ENCODE measurements at places on chromosomes 1 and 21.

DNA sequence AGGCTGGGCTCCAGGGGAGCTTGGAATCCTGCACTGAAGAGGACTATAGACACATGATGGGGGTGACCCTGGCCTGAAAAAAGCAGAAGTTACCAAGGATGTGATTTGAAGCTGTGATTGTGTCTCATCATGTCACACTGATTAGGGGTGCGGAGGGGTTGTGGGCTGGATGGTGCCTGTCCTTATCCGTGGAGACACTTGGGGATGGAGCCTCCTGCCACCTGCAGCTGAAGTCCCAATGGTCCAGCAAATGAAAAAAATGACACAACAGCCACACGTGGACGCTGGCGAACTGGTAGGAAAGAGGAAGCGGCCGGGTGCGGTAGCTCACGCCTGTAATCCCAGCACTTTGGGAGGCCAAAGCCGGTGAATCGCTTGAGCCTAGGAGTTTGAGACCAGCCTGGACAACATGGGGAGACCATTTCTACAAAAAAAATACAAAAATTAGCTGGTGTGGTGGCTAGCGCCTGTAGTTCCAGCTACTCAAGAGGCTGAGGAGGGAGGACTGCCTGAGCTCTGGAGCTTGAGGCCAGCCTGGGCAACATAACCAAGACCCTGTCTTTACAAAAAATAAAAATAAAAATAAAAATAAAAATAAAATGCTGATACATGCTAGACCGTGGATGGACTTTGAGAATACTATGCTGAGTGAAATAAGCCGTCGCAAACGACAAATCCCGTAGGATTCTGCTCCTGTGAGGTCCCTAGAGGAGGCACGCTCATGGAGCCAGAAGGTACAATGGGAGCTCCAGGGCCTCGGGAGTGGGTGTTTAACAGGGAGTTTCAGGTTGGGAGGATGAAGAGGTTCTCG is 838 bp upstream of the IBA57 start:
- DNase-seq: no peak

GRCh38 chr1:27137544-27138075 is 17.3 kb downstream of the SLC9A1 start:
- no peak for DNase-seq

DNA sequence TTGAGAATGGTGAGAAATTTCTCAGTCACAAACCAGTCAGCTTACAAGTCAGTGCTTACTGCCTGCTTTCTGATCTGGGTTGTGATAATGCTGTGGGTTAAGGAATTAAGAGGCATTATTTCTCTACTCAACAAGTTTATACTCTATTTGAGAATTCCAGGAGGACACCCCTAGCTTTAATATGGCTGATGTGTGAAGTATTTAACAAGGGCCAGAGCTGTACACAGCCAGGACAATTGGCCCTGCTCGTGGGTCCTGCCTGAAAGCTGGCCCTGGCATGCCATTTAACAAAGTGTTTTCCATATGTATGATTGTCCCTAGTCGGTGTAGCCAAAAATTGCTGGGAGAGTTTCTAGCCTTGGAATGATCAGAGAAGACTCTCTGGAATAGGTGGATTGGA is 43.2 kb downstream of the HHAT start:
- DNase-seq: no peak

DNA sequence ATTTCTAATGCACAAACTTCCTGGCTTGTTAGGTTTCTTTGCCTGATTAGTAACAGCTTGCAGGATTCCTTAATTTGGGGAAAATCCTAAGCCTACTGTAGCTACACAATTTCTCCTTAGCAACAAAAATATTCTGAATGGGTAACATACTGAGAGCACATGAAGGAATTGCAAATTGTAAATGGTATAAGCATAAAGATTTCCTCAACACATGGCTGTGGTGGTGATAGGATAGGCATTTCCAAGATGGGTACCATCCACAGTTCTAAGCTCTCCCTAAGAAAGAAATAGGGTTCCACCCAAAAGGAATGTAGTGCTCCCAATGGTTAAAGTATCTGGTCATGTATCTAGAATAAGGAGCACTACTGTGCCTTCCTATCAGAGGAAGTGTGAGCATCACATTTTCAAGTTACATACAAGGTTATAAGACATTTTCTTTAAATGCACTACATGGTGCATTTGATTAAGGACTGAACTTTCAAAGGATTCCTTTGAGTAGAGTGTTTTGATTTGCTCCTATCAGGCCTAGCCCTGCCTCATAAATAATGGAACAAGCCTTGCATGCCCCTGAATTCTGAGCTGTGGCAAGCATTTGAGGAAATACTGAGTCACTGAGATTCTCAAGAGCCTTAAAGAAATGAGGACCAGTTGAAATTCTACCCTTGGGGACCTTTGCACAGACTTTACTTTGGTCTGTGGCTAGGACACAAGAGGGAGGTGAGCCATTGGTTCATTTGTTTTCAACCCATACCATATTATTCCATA is 286.4 kb downstream of the PTBP2 start:
- DNase-seq: no peak

DNA sequence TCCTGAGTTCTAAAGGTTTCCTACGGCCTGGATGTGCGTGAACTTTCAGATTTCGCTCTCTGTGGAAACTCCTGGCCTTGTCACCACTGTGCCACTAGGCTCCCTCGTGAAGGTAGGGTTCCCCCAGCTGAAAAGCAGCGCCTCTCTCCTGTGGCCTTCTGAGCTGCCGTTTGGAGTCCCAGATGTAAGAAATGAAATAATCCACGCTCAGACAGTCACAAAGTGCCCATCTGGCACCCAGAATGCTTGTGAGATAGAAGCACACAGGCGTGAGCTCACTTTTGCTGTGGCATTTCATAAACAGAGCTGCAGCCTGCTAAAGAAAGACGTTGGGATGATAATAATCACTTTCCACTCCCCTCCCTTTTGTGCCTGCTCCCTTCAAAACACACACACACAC is 65.8 kb downstream of the LMO4 start:
- no peak for DNase-seq

GRCh38 chr1:115555446-115555845 is 86.3 kb upstream of the VANGL1 start:
- no peak for DNase-seq

DNA sequence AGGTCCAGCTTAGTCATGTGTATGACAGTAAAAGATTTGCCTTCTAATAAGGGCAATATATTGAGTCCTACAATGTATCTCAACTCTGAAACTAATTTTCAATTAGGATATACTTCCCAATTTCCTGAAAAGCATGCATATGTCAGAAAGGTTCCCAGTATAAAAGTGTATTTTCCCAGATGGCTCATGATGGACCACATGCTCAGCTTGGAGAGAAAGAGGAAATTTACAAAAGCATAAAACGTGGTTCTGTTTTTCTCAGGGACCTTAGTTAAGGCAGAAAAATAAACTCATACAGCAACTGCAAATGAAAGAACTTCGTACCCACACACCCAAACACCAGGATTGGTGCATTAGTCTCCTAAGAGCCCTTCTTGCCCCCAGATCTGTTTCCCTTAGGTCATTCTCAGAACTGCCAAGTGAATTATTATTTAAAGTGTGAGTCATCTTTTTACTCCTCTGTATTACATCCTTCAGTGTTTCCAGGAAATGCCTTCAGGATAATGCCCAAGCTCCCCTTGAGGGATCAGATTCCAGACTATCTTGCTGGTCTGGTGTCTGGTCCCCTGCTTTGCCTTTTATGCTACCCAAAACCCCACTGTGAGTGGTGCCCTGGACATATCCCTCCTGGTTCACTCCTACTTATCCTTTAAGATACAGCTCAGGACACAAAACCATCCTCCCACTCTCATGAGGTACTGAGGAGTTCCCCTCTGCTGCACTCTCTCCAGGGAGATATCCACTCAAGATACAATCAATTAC is 57.4 kb downstream of the SSX2IP start:
- no peak for DNase-seq

DNA sequence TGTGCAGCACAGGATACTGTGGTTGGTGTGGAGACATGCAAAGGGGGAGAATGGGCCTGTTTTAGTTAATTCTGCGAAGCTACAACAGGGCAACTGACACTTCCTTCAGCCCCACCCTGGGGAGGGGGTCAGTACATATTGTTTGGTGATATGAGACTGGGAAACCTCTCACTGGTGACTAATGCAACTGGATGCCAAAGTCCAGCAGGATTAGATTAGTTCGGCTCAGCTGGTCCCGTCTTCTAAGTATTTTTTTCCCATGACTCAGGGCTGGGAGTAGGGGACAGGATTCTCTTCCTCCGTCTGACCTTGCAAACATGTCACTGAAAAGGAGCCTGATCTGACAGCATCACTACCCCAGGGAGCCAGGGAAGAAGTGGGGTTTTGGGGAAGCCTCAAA is 43.0 kb downstream of the PLXNA2 start:
- DNase-seq: no peak

GRCh38 chr1:2378441-2378851 is 12.9 kb downstream of the MORN1 start:
- no peak for DNase-seq

- DNase-seq: no peak
Measured at GRCh38 chr1:160425847-160426246, 25.5 kb downstream of the VANGL2 start.

DNA sequence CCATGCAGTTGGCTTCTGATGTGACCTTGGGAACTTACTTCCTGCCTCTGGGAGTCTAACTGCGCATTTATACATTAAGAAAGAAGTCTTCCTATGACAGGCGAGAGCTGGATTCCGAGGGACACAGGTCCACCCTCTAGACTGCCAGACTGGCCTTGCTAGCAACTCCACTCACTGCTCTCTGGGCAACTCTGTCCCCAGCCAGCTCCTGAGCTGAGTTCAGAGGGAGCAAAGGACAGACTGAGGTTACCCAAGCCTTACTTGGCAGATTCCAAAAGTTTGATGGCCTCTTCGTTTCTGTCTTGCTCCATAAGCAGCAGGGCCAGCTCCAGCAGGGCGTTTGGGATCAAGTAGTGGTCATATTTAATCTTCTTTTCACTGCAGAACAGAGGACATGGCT is 41.8 kb downstream of the TTC39A start:
- no peak for DNase-seq

GRCh38 chr1:198364471-198364870 is 176.0 kb downstream of the ATP6V1G3 start:
- DNase-seq: no peak

- DNase-seq: peak; percentile 98
Measured at GRCh38 chr1:5992026-5992813, at the start of gene NPHP4. Gene NPHP4 (minus strand): TSS chr1:5992425. CDS start chr1:5986289, 6,136 bp downstream.
